ENCODE measurements at places on chromosomes 13 and 19.
A peak's percentile ranks its signal among the peaks of the same experiment; 100 is the strongest.

- no peak for DNase-seq
- no peaks in the 10 kb centered on the region for H3K4me1 ChIP-seq
- no peak overlapping the region for H3K27ac ChIP-seq
- H3K4me3 ChIP-seq: no peak overlapping the region
Measured at GRCh38 chr13:22271903-22272302, 601.0 kb downstream of the FGF9 start.

DNA sequence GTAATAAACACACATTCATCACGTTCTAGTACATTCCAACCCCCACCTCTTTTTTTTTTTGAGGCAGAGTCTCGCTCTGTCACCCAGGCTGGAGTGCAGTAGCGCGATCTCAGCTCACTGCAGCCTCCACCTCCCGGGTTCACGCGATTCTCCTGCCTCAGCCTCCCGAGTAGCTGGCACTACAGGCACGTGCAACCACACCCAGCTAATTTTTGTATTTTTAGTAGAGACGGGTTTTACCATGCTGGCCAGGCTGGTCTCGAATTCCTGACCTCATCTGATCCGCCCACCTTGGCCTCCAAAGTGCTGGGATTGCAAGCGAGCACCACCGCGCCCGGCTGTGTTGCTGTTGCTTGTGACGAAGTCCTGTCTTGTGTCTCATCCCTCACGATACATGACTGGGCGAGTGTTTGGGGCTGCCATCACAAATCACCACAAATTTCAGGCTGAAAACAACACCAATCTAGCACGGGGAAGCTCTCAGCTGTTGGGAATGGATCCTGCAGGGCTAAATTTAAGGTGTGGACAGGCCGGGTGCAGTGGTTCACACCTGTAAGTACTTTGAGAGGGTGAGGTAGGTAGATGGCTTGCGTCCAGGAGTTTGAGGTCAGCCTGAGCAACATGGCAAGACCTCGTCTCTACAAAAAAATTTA, 15.7 kb downstream of the MOB3A start:
- H3K4me3 ChIP-seq: no peak overlapping the region
- no peak for DNase-seq
- no peaks in the 10 kb centered on the region for H3K27me3 ChIP-seq
- H3K4me1 ChIP-seq: no peaks in the 10 kb centered on the region
- H3K36me3 ChIP-seq: peaks cover 33% of the 10 kb centered on the region

- H3K4me3 ChIP-seq: no peak overlapping the region
- peaks cover 5% of the 10 kb centered on the region for H3K36me3 ChIP-seq
- no peaks in the 10 kb centered on the region for H3K27me3 ChIP-seq
- DNase-seq: no peak
Measured at GRCh38 chr19:14563989-14564651, 7.7 kb downstream of the NDUFB7 start.

GRCh38 chr13:99432609-99433542, 68.4 kb upstream of the TM9SF2 start:
- peaks cover 5% of the 10 kb centered on the region for H3K4me1 ChIP-seq
- DNase-seq: peak; percentile 36
- H3K27me3 ChIP-seq: peaks cover 3% of the 10 kb centered on the region
- H3K4me3 ChIP-seq: no peak overlapping the region
- H3K27ac ChIP-seq: no peak overlapping the region

DNA sequence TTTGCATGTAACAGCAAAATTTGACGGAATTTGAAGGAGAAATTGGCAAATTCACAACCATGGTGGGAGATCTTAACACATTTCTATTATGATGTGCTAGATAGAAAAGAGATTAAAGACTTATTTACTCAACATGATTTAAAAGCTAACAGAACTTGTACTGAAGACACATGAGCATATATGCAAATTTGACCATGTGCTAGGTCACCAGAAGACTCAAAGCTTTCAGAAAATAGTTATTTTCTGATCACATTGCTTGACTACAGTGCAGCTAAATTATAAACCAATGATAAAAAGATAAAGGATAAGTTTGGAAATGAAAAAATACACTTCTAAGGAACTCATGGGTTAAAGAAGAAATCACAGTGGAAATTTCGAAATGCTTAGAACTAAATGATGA, 9.1 kb downstream of the GPR183 start:
- DNase-seq: no peak
- no peaks in the 10 kb centered on the region for H3K36me3 ChIP-seq
- H3K4me1 ChIP-seq: no peaks in the 10 kb centered on the region
- no peaks in the 10 kb centered on the region for H3K27me3 ChIP-seq
- H3K4me3 ChIP-seq: no peak overlapping the region

- H3K27ac ChIP-seq: no peak overlapping the region
- H3K4me1 ChIP-seq: no peaks in the 10 kb centered on the region
- no peak overlapping the region for H3K4me3 ChIP-seq
- no peak for DNase-seq
- H3K27me3 ChIP-seq: no peaks in the 10 kb centered on the region
Measured at GRCh38 chr13:102726430-102726829, 31.6 kb upstream of the METTL21C start.

DNA sequence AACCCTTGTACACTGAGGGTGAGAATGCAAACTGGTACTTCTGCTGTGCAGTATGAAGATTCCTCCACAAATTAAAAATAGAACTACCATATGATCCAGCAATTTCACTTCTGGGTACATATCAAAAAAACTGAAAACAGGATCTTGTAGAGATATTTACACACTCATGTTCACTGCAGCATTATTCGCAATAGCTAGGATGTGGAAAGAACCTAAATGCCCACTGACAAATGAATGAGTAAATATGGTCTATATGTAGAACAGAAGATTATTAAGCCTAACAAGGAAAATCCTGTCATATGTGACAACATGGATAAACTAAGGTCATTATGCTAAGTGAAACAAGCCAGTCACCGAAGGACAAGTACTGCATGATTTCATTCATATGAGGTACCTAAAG, 304.7 kb downstream of the ENOX1 start:
- no peaks in the 10 kb centered on the region for H3K36me3 ChIP-seq
- DNase-seq: no peak
- H3K27ac ChIP-seq: no peak overlapping the region
- H3K27me3 ChIP-seq: no peaks in the 10 kb centered on the region
- no peaks in the 10 kb centered on the region for H3K4me1 ChIP-seq

GRCh38 chr19:49488046-49488862, 846 bp downstream of the RPL13A start:
- H3K4me1 ChIP-seq: peaks cover 10% of the 10 kb centered on the region
- DNase-seq: no peak
- no peaks in the 10 kb centered on the region for H3K27me3 ChIP-seq
- peaks cover 27% of the 10 kb centered on the region for H3K36me3 ChIP-seq

DNA sequence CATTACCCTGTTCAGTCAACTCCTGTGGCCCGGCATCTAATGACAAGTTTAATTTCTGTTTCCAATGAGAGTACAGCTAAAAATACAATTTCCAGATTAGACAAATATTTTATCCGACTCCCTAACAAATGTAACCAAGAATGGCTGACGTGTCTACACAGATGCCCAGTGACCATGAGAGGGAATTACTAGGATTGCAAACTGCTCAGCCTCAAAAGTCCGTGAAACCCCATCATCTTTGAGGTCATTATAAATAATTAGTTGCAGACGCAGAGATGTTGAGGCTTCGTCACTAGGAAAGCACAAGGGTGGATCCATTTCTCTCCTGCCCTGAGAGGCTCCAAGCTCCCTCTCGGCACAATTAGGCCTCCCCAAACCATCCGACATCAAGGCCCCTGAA, 104.1 kb upstream of the ZNF507 start:
- H3K36me3 ChIP-seq: no peaks in the 10 kb centered on the region
- no peak for DNase-seq
- H3K4me3 ChIP-seq: no peak overlapping the region
- H3K4me1 ChIP-seq: no peaks in the 10 kb centered on the region
- no peak overlapping the region for H3K27ac ChIP-seq

GRCh38 chr13:25280396-25280795, 6.9 kb downstream of the MTMR6 start:
- H3K27me3 ChIP-seq: no peaks in the 10 kb centered on the region
- H3K4me1 ChIP-seq: no peaks in the 10 kb centered on the region
- H3K27ac ChIP-seq: no peak overlapping the region
- no peak for DNase-seq
- no peak overlapping the region for H3K4me3 ChIP-seq
- H3K36me3 ChIP-seq: no peaks in the 10 kb centered on the region

DNA sequence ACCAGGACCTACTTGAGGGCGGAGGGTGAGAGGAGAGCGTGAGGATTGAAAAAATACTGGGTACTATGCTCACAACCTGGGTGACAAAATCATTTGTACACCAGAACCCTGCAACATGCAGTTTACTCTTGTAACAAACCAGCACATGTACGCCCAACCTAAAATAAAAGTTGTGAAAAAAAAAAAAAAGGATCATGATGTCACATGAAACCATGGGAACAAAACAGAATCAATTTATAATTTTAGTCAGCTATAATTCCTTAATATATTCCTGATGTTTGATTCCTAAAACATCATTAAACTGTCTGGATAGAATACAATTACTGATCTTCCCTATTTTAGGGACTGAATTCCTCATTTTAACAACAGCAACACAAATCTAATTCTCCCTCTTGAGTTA, 160.6 kb upstream of the SPRY2 start:
- no peaks in the 10 kb centered on the region for H3K36me3 ChIP-seq
- no peaks in the 10 kb centered on the region for H3K27me3 ChIP-seq
- no peak for DNase-seq

GRCh38 chr19:15115762-15116615, 8.8 kb downstream of the SYDE1 start:
- H3K27me3 ChIP-seq: no peaks in the 10 kb centered on the region
- H3K4me3 ChIP-seq: no peak overlapping the region
- no peak overlapping the region for H3K27ac ChIP-seq
- peaks cover 51% of the 10 kb centered on the region for H3K36me3 ChIP-seq
- peaks cover 10% of the 10 kb centered on the region for H3K4me1 ChIP-seq

GRCh38 chr19:821231-821824, 427 bp downstream of the PLPPR3 start:
- H3K27ac ChIP-seq: no peak overlapping the region
- DNase-seq: no peak
- H3K36me3 ChIP-seq: no peaks in the 10 kb centered on the region
- no peaks in the 10 kb centered on the region for H3K27me3 ChIP-seq

DNA sequence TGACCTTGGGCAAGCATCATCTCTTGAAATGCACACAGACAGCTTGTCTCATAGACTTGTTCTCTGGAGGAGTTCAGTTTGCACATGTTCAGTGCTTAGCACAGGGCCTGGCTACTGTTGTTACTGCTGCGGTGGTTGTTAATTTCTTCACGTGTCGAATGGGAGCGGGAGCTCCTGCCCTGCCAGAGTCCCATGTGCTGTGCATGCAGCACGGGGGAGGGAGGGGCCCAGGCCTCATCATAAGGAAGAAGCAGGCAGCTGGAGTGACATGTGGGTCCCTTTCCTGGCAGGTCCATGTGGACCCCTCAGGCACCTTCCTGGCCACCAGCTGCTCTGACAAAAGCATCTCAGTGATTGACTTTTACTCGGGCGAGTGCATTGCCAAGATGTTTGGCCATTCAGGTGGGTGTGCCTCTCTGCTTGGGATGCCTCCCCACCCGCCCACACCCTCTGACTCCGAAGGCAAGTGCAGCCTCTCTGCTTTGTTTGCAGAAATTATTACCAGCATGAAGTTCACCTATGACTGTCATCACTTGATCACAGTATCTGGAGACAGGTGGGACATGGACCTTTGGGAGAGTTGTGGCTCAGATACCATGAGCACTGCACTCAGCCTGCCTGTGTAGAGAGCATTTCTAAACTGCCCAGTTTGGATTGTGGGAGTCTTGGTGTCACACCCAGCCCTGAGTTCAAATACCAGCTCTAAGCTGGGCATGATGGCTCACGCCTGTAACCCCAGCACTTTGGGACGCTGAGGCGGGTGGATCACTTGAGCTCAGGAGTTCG, 19.8 kb upstream of the OVOL3 start:
- H3K4me3 ChIP-seq: no peak overlapping the region
- no peak overlapping the region for H3K27ac ChIP-seq
- H3K36me3 ChIP-seq: peaks cover 8% of the 10 kb centered on the region
- DNase-seq: no peak
- H3K4me1 ChIP-seq: no peaks in the 10 kb centered on the region

DNA sequence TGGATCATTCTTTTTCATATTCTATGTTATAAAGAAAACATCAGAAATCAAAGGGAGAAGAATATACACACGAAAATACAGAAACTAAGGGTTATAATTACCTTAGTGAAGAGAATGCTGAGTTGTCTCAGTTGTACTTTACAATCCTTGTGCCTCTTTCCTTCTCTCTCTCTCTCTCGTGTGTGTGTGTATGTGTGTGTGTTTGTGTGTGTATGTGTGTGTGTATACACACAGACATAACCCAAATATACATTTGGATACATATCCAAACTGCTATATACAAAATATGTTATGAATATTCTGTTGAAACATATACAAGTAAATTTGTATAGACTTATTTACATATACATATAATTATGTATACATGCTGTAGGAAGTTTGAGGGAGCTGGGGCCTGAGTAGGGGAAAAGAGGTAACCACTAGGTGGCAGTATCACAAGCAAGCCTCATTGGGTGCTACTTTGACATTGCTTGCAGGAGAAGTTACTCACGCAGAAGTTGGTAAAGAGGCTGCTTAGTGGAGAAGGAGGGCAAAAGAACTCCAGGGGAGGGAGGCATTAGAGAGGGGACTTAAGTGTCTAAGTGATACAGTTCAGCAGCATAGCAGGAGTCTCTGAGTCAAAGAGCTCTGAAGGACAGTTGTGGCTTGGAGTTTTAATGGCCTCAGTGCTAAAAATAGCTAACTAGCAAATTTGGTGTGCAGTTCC, 465.1 kb upstream of the PCDH20 start:
- no peak overlapping the region for H3K27ac ChIP-seq
- H3K27me3 ChIP-seq: no peaks in the 10 kb centered on the region
- no peak overlapping the region for H3K4me3 ChIP-seq
- DNase-seq: peak; percentile 3
- H3K36me3 ChIP-seq: no peaks in the 10 kb centered on the region
- no peaks in the 10 kb centered on the region for H3K4me1 ChIP-seq

DNA sequence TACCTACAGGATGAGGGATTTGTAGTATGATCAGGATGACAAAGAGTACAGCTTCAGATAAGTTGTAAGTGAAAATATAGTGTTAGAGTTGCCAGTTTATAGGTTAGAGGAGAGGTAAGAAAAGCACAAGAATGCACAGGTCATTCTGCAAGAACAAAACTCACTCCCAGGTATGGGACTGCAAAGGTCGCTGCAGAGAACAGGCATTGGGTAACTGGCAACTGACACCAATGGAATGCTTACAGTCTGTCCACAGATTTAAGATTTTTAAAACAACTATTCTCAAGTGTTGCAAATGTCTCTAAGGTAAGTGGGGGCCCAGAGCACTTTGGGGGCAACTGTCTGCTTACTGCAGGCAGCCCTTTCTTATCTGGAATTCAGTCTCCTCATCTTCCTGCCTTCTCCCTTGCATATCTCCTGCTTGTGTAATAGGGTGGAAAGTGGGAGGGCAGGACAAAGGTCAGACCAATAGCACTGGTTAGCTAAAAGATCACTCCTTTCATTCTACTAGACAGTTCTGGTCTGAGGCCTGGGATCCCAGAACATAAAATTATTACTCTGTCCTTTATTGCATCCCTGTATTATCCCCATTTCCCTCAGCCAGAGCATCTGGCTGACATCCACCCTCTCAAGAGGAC, 42.3 kb upstream of the ZNF726 start:
- no peaks in the 10 kb centered on the region for H3K4me1 ChIP-seq
- DNase-seq: no peak
